ENCODE measurements at places on chromosomes 13 and 19. TPM values are rescaled to one million over a fixed set of nuclear protein-coding genes. Genes with fewer than 3 reads are reported as not detected.

The KLK14 gene
- total RNA-seq, result not detected

The GNG7 gene
- not detected for total RNA-seq

The COX7A1 gene
- total RNA-seq, result 35.2 TPM

The PPM1N gene
- 0.16 TPM for total RNA-seq

The ZNF135 gene
- 2.7 TPM for total RNA-seq

The ZNF256 gene
- 6.3 TPM for total RNA-seq

The LMTK3 gene
- total RNA-seq, result not detected

The CACNG6 gene
- total RNA-seq, result 0.72 TPM

The BEST2 gene
- total RNA-seq, result not detected

The LILRB5 gene
- not detected for total RNA-seq

The SHISA7 gene
- total RNA-seq, result not detected

The SIGLEC9 gene
- not detected for total RNA-seq

The AP3D1 gene
- 111 TPM for total RNA-seq

The SPACA4 gene
- not detected for total RNA-seq

The ASPDH gene
- total RNA-seq, result not detected

The DNAJC15 gene
- 19.3 TPM for total RNA-seq

The OVOL3 gene
- total RNA-seq, result not detected

The GIPC3 gene
- total RNA-seq, result 0.32 TPM

The NMRK2 gene
- not detected for total RNA-seq

The CD22 gene
- not detected for total RNA-seq

The RNASEH2B gene
- total RNA-seq, result 20.4 TPM

The ZNF497 gene
- 0.18 TPM for total RNA-seq

The TNFRSF19 gene
- total RNA-seq, result 19.3 TPM

The ZNF420 gene
- 3.1 TPM for total RNA-seq

The FLT1 gene
- 3.6 TPM for total RNA-seq

The GRIK5 gene
- not detected for total RNA-seq

The FPR3 gene
- not detected for total RNA-seq

The NDUFA3 gene
- total RNA-seq, result 40.8 TPM

The TMIGD2 gene
- total RNA-seq, result not detected

The SIGLEC12 gene
- not detected for total RNA-seq

The ZNF296 gene
- not detected for total RNA-seq

The ZNF625 gene
- 6.8 TPM for total RNA-seq

The PDX1 gene
- not detected for total RNA-seq

The USHBP1 gene
- total RNA-seq, result 0.36 TPM

The BBC3 gene
- total RNA-seq, result 5.8 TPM

The SBK3 gene
- not detected for total RNA-seq

The CLEC11A gene
- 169 TPM for total RNA-seq

The NKPD1 gene
- not detected for total RNA-seq

The SLC25A15 gene
- total RNA-seq, result 9.4 TPM

The SMIM24 gene
- not detected for total RNA-seq

The RAB3A gene
- total RNA-seq, result 1.5 TPM

The PABPC3 gene
- under 0.01 TPM for total RNA-seq

The HAUS5 gene
- 3.4 TPM for total RNA-seq

The ELSPBP1 gene
- not detected for total RNA-seq

The KASH5 gene
- not detected for total RNA-seq

The ZNF613 gene
- total RNA-seq, result 9.6 TPM

The CCL25 gene
- not detected for total RNA-seq

The ZNF730 gene
- total RNA-seq, result 0.18 TPM

The RASAL3 gene
- 0.16 TPM for total RNA-seq

The ZNF112 gene
- total RNA-seq, result 4.4 TPM

The FAM124A gene
- total RNA-seq, result 0.97 TPM

The IL4I1 gene
- total RNA-seq, result not detected

The ERICH4 gene
- not detected for total RNA-seq

The SYNGR4 gene
- not detected for total RNA-seq

The PRODH2 gene
- not detected for total RNA-seq

The PRSS57 gene
- not detected for total RNA-seq

The CNN1 gene
- 3.2 TPM for total RNA-seq

The PPP1R37 gene
- 22.4 TPM for total RNA-seq

The ZNF837 gene
- 4.5 TPM for total RNA-seq

Data from cardiac atrium fibroblast (primary cell).